Left hindlimb (tissue), 1 donor: ENCODE measurements at places on chromosomes 5 and 9.

DNA sequence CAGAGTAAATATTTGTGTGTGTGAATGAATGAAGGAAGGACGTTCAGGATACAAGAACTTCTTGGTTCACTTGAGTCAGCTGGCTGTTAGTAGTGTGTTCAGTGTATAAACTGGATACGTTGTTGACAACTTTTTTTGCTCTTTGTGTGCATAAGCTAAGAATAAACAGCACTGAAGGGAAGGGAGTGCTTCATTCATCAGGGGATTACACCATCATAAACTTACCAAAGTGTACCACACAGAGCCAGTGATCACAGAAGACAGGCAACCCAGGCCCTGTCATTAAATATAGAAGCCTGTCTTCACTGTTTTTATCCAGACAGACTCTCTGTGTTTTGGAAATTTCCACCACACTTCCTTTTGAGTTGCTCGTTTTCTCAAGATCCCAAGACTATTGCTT lies 55.5 kb upstream of the MEF2C start:
- no peak for DNase-seq

- no peak for DNase-seq
Measured at GRCh38 chr5:104084896-104085295, 522.3 kb upstream of the NUDT12 start.

DNA sequence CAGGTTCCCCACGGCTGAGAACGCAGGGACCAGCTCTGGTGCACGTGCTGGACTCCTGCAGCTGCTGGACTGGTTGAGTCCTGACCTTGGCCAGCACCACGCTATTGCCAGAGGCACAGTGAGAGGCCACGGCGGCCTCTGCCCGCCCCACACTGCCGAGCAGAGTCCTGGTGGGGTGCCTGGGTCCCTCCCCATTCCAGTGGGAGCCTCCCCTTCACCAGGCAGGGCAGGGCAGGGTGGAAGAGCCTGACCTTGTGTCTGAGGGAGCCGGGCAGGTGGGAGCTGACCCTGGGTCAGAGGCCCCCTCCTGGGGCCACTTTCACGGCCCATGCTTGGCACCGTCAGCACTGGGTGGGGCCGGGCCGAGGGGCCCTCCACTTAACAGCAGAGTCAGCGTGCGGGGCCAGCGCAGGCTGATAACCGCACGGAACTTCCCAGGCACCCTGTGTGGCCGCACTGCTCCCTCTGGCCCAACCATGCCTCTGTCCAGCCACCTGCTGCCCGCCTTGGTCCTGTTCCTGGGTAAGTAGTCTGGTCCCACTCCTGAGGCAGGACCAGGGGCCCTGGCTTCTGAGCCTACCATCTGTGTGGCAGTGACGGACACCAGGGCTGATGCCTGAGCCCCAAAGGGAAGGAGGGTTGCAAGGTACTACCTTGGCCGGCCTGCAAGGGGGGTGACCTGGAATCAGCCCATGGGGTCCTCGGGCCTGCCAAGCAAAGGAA lies at the start of gene MAMDC4:
MAMDC4 (plus strand) TSS at position 406 of the 723 bp plus-strand sequence; CDS start at position 477, 71 bp downstream.
- DNase-seq = peak; percentile 23

- DNase-seq = no peak
Measured at GRCh38 chr9:5274770-5275169, 29.7 kb downstream of the RLN2 start.

DNA sequence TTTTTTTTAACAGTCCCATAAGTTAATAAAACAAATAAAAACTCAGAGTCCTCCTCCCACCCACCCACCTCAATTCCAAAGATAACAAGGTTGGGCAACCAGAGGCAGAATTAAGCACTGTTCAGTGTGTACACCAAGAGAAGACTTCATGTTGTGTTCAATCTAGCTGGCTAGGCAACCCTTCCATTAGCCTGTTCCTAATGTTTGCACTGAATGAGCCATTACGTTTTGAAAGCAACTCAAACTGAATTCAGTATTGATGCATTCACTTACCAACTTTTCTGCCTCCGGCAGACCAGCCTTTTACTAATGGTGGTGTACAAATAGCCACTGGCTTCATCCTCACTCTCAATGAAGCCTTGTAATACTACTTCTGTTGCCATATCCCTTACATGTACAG lies 47.5 kb downstream of the PBX3 start:
- no peak for DNase-seq

DNA sequence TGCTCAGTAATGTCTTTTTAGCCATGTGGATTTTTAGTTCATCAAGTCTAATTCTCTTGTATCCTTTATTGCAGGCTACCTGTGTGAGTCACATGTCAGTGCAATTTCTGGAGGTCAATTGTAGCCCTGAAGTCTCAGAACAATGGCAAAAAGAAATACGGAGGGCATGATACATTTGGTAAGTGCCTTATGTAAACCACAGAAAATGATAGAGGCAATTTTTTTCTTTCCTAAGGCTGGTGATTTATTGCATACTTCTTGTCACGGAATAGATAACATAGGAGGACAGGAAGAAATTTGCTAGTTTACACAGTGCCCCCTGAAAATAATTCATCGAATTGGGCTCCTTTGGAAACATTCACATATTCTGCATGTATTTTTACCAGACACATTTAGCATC lies 235.9 kb downstream of the DMRTA1 start:
- DNase-seq = no peak

GRCh38 chr9:17068671-17069070 lies 66.2 kb upstream of the CNTLN start:
- DNase-seq = no peak

DNA sequence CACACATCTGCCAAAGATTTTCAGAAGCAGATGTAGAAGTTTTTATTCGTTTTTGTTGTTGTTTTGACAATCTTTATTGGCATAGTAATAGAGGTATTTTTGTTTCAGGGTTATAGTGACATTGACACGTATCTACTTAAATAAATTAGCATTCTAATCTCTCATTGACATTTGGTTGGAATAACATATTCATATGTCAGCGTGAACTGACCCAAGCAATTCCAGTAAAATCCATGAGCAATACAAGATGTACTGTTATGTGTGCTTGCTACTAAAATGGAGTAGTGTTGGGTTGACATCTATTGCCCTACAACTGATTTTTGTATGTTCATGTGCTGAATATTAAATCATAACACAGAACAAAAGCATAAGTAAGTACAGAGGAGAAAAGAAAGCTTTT lies 284.4 kb upstream of the SMC2 start:
- DNase-seq = no peak

GRCh38 chr5:169250887-169251286 lies 50.1 kb downstream of the SLIT3 start:
- DNase-seq = no peak

DNA sequence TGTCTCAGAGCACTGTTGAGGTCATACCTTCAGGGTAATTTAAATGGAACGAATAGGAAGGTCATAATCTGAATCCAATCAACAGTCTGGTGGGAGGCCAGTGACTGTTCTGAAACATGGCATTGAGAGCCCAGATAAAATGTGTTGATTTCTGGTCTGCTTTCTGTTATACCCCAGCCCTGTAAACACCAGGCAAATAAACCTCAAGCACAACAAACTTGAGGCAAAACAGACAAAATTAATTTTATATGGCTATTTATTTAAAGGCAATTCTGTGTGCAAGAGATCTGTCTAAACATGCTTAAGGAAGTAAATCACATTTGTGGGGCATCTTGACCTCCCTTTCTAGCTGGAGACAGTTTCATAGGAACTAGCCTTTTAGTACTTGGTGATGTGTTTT lies 140.9 kb upstream of the SPEF2 start:
- DNase-seq = no peak

- peak; percentile 82 for DNase-seq
Measured at GRCh38 chr9:92607773-92608172, 62.2 kb downstream of the IPPK start.

GRCh38 chr5:61394078-61394704 lies 62.1 kb downstream of the ZSWIM6 start:
- DNase-seq = no peak

GRCh38 chr9:7094052-7094451 lies 336.3 kb downstream of the KDM4C start:
- no peak for DNase-seq

- DNase-seq = no peak
Measured at GRCh38 chr5:68261569-68262065, 46.1 kb downstream of the PIK3R1 start.

DNA sequence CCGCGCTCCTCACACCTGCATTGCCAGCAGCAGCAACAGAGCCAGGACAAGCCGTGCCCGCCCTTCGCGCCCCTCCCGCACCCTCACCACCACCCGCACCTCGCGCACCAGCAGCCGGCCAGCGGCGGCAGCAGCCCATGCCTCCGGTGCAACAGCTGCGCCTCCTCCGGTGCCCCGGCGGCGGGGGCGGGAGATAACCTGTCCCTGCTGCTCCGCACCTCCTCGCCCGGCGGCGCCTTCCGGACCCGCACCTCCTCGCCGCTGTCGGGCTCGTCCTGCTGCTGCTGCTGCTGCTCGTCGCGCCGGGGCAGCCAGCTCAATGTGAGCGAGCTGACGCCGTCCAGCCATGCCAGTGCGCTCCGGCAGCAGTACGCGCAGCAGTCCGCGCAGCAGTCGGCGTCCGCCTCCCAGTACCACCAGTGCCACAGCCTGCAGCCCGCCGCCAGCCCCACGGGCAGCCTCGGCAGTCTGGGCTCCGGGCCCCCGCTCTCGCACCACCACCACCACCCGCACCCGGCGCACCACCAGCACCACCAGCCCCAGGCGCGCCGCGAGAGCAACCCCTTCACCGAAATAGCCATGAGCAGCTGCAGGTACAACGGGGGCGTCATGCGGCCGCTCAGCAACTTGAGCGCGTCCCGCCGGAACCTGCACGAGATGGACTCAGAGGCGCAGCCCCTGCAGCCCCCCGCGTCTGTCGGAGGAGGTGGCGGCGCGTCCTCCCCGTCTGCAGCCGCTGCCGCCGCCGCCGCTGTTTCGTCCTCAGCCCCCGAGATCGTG lies 517 bp downstream of the KCNN2 start:
- no peak for DNase-seq

GRCh38 chr9:94713436-94714215 lies 12.9 kb upstream of the AOPEP start:
- no peak for DNase-seq

DNA sequence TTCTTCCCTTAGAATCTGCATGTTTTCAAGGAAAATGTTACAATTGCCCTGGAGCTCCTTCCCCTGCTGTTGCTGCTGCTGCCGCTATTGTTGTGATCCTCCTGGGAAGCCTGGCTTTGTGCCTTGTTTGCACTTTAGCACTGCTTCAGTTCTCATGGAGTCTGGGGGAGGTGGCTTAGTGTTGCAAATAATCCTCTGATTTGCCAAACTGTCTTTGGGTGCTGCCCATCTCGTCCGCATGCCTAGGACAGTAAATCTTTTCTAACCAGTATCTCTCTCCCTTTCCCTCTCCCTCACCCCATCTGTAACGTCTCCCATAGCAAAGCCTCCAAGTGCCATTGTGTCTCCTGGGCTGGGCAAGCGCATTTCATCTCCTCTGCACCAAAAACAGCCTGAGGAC lies 30.3 kb downstream of the FAM240B start:
- no peak for DNase-seq

- DNase-seq = peak; percentile 59
Measured at GRCh38 chr5:135398160-135398854, 724 bp downstream of the MACROH2A1 start.

- no peak for DNase-seq
Measured at GRCh38 chr9:12461763-12462460, 231.3 kb upstream of the TYRP1 start.

GRCh38 chr5:35313291-35313690 lies 83.0 kb upstream of the PRLR start:
- DNase-seq = no peak

DNA sequence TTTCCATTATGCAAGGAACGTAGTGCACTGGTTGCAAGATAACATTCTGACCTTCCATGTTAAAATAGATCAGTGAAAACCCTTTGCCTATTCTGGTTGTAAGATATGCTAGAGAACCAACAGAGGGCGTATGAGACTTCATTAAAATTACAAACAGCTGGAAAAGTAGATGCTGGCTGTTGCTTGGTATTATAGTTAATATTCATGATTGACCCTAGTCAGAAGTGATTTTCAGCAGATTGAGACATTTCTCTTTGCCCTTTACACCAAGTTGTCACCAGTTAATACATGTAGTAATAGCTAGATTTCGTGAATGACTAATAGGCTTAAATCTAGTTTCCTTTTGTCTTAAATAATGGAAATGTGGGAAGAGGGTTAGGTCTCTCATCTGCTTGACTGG lies 13.8 kb upstream of the FGF18 start:
- DNase-seq = no peak

GRCh38 chr9:37727013-37727412 lies 26.6 kb upstream of the TRMT10B start:
- DNase-seq = no peak

DNA sequence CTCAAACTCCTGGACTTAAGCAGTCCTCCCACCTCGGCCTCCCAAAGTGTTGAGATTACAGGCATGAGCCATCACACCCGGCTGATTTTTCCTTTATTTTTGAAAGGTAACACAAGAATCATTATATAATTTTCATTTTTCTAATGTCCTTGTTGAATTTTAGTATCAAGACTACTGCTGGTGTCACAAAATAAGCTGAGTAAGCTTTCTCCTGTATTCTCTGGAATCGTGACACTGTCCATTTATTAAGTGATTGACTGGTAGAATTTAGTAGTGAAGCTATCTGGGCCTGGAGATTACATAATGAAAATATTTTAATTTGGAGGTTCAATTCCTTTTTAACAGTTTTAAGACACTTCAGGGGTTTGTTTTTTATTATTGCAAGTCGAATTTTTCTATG lies 9.5 kb downstream of the CDK20 start:
- DNase-seq = no peak

DNA sequence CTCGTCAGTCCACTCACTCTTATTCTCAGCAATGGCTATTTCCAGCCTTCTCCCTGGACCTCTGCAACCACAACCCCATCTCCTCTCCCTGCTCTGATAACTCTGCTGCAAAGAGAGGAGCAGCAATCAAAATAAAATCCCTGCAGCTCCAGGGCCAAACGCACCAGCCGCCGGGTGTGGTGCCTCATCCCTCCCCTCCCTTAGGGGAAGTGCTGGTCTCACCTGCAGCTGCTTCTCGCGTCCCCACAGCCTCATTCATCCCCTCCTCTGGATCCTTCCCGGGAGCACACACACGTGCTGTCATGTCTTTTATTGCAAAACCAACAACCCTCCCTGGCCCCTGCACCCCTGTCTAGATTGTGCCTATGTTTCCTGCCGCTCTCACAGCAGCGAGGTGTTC lies 77.8 kb downstream of the TENT4A start:
- DNase-seq = no peak

DNA sequence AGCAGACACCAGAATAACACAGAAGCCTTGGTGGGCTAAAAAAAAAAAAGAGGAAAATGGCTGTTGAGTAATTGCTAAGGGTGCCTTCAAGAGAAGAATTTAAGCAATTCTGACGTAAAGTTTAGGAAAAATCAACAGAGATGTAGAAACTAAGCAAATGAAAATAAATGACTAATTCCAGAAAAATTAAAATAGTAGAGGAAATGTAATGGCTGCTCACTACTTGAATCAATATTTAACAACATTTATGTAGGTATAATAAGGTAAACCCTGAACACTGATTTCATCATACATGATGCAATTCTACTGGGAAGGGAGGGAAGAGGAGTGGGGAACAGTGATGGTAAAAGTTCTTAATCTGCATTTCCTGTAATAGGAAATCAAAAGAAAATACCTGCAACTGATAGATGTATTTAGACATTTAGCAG lies 41.4 kb downstream of the PUM3 start:
- no peak for DNase-seq

- DNase-seq = no peak
Measured at GRCh38 chr9:92292338-92293074, 991 bp downstream of the IARS1 start.

GRCh38 chr5:127019928-127020327 lies 10.4 kb downstream of the MARCHF3 start:
- DNase-seq = no peak
